HS-27A (cell line): ENCODE measurements at places on chromosomes 3 and 15.
A peak's percentile ranks its signal among the peaks of the same experiment; 100 is the strongest.

DNA sequence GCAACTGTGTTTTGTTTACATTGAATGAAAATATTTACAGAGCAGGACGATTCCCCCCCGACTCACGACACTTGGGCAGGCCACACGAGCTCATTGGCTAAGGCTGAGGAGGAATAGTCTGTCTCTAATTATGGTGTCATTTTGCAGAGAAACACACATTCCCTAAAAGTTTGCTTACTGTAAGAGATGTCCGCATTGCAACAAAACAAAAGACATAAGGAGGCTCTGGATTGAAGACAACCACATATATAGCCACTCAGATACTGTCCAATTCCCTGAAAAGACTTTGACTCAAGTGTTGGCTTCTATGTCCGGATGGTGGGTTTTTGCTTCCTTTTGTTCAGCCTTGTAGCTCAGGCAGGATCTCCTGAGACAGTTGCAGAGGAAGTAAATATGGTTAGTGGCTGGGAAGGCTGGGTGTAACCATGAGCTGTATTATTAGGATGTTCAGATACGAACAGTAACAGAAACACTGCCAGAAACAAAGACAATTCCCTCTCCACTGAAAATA, 170.4 kb downstream of the KLHL25 start:
- no peak for DNase-seq

DNA sequence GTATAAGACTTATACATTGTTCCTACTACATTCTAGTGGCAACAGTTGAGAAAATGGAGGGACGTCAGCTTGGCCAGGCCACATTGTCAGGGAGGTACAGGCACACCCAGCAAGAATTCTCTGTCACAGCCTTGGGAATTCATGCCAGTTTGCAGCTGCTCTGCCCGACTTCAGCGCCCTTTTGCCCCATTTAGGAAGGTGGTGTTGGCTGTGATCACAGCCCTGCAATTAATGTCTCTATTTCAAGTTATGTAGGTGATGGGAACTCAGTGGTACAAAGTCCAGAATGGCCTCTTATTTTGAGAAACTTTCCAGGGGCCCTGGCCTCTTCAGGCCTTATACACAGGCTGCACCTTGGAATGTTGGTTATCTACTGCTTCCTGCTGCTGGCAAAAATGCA, 26.7 kb downstream of the AMOTL2 start:
- no peak for DNase-seq

- DNase-seq, result no peak
Measured at GRCh38 chr15:30859091-30859874, 44.4 kb upstream of the FAN1 start.

- DNase-seq, result no peak
Measured at GRCh38 chr3:87425056-87425455, 148.7 kb upstream of the POU1F1 start.

GRCh38 chr15:63210151-63211091, 21.0 kb downstream of the RAB8B start:
- DNase-seq, result no peak

GRCh38 chr15:87609474-87609873, 647.1 kb downstream of the NTRK3 start:
- DNase-seq, result peak; percentile 97

- DNase-seq, result no peak
Measured at GRCh38 chr3:180018543-180018942, 18.2 kb downstream of the PEX5L start.

DNA sequence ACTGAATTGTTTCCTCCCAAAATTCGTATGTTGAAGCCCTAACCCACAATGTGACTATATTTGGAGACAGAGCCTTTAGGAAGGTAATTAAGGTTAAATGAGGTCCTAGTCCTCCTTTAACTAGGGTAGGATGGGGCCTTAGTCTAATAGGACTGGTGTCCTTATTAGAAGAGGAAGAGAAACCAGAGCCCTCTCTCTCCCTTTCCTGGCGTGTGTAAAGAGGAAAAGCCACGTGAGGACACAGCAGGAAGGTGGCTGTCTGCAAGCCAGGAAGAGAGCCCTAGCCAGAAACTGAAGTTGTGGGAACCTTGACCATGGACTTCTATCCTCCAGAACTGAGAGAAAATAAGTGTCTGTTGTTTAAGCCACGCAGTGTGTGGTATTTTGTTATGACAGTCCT, 94.3 kb downstream of the OXNAD1 start:
- no peak for DNase-seq

- DNase-seq, result no peak
Measured at GRCh38 chr3:61813636-61814035, 252.3 kb downstream of the PTPRG start.

- DNase-seq, result no peak
Measured at GRCh38 chr3:15405448-15406050, 21.8 kb downstream of the METTL6 start.

GRCh38 chr3:177069514-177070329, 127.6 kb downstream of the TBL1XR1 start:
- DNase-seq, result no peak

GRCh38 chr15:58582160-58582559, 150.4 kb downstream of the LIPC start:
- DNase-seq, result no peak

- no peak for DNase-seq
Measured at GRCh38 chr3:177441813-177442646, 244.7 kb upstream of the TBL1XR1 start.

GRCh38 chr3:147371140-147371539, 35.2 kb downstream of the ZIC4 start:
- DNase-seq, result no peak

- no peak for DNase-seq
Measured at GRCh38 chr15:91022832-91023129, 387 bp upstream of the VPS33B start.

DNA sequence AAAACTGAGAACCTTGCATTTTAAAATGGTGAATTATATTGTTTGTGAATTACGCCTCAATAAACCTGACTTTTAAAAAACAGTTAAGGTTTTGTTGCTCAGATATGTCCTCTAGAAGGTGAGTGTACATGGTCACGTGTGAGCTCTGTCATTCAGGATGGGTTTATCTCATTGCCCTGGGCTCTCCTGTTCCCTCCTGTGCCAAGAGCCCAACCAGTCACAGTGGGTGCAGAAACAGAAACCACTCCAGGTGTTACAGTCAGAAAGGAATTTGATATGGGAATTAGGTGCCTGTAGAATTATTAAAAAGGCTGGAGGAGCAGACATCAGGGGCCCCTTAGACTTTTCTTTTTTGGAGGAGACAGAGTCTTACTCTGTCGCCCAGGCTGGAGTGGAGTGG, 196.4 kb downstream of the STT3B start:
- DNase-seq, result no peak

- no peak for DNase-seq
Measured at GRCh38 chr3:136792556-136793330, 26.2 kb upstream of the SLC35G2 start.

- DNase-seq, result no peak
Measured at GRCh38 chr15:80873366-80873952, 94.3 kb downstream of the CEMIP start.

DNA sequence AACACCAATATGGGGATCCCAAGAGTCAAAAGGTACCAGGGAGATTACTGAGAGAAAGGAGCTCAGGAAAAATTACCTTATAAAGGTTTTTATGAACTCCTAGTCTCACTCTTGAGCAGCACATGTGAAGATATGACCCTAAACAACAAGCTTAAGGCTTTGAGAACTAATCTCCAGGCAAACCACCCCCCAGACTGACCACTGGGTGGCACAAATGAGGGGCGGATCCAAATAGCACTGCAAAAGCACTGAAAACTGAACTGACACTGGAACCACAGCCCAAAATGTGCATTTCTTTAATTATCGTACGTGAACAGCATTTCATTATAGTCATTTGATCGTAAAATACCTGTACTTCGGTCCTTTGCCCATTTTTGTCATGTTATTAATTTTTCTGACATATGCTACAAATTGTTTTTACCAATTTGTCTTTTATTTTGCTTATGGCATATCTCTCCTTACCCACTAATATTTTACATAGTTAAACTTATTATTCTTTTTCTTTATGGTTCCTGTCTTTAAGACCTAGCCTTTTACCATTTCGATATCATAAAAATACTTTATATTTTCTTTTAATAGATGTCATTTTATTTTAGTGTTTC, 31.5 kb upstream of the TFDP2 start:
- DNase-seq, result no peak

DNA sequence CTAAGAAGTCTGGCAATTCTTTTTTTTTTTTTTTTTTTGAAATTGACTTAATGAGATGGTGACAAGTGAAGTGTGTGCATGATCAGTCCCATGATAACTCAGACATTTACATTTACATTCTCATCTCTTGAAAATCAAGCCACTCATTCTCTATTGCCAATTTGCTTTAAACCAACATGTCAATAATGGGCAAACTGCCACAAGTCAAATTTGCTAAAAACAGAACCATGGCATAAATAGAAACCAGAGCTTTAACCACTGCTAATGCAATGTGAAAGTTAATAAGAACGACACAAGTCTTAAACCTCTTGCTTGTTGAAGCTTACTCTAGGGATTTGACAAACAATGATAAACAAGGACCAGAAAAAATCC, 12.0 kb upstream of the COL8A1 start:
- no peak for DNase-seq

GRCh38 chr3:23271876-23272741, 69.0 kb downstream of the UBE2E2 start:
- DNase-seq, result no peak

- no peak for DNase-seq
Measured at GRCh38 chr15:49462232-49462844, 39.3 kb downstream of the FGF7 start.

GRCh38 chr3:18499301-18499700, 74.2 kb upstream of the SATB1 start:
- DNase-seq, result no peak

DNA sequence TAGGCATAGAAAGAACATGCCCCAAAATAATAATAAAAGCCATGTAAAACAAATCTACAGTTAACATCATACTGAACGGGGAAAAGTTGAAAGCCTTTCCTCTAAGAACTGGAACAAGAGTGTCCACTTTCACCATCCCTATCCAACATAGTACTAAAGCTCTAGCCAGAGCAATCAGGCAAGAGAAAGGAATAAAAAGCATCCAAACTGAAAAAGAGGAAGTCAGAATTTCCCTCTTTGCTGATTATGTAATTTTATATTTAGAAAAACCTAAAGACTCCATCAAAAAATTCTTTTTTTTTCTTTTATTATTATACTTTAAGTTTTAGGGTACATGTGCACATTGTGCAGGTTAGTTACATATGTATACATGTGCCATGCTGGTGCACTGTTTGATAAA, 661.6 kb upstream of the CBLB start:
- no peak for DNase-seq

DNA sequence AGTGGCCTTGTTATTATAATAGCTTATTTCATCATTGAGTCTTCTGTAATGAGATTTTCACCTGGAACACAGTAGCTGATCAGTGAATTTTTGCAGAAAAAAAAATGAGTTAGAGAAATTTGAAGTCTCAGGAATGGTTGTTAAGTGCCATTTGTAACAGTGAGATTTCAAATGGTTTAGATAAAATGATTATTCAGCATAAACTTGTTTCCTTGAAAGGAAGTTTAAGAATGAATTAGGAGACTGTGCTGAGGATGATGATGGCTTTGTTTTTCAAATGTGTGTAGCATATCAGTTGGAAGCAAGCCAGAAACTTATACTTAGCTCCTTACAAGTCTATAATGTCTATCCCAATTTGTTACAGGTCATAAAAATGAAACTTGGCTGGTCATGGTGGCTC, 225.1 kb downstream of the LRRC3B start:
- no peak for DNase-seq

- peak; percentile 69 for DNase-seq
Measured at GRCh38 chr15:81265944-81266775, 57.8 kb downstream of the STARD5 start.

DNA sequence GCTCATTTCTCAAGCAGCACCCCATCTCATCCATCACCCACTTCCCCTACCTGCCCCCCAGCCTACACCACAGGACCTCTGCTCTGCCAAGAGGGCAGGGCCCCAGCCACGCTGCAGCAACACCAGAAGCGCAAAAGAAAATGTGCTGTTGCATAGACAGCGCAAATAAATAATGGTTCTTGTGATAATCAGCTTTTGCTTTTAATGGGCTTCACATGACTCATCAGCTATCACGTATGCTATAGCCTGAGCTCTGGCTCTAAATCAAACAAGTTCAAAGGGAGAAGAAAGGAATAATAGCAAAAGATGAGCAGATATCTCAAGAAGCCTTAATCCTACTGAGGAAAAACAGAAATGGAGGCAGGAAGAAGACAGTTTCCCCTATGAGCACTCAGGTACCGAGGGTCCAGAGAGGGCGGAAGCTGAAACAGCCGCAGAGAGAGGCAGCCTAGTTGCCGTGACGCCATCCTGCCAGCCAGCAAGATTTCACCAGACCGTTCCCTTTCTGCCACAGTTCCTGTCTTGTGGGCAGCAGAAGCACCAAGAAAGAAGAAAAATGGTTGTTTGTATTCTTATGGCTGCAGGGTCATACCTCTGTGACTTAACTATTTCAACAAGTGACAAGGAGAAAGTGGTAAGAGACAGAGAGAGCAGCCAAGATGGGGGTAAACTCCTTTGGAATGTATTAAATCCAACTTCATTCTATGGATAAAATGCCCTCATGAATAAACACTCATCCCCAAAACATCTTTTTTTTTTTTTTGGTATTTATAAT, 22.0 kb downstream of the RAB27A start:
- no peak for DNase-seq

GRCh38 chr3:15486020-15486419, 35.5 kb downstream of the COLQ start:
- DNase-seq, result no peak

- DNase-seq, result no peak
Measured at GRCh38 chr3:39169712-39170111, 16.3 kb upstream of the CSRNP1 start.

DNA sequence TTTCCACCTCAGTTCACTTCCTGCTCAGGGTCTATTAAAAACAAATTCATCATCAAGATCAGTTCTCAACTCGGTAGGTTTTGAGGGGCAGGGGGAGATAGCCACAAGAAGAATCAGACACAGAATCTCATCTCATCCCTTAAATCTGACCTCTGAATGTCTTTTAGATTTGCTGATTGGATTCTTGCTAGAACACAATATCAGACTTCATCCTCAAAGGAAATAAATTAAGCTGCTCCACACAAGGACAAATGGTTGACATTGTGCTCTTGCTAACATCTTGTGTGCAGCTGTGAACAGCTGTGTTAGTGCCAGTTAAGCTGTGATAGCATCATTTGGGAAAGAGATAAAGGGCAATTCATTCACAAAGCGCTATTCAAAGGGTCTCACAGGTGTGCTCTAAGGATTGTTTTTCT, 184.0 kb upstream of the ADAMTS9 start:
- DNase-seq, result no peak

GRCh38 chr3:8273479-8273878, 228.1 kb upstream of the LMCD1 start:
- no peak for DNase-seq
